ENCODE measurements at places on chromosomes 4 and X. TPM values are rescaled to one million over a fixed set of nuclear protein-coding genes. Genes with fewer than 3 reads are reported as not detected.
A peak's percentile ranks its signal among the peaks of the same experiment; 100 is the strongest.

GRCh38 chrX:82092307-82092706 lies 890.4 kb downstream of the SH3BGRL start:
- DNase-seq: no peak

DNA sequence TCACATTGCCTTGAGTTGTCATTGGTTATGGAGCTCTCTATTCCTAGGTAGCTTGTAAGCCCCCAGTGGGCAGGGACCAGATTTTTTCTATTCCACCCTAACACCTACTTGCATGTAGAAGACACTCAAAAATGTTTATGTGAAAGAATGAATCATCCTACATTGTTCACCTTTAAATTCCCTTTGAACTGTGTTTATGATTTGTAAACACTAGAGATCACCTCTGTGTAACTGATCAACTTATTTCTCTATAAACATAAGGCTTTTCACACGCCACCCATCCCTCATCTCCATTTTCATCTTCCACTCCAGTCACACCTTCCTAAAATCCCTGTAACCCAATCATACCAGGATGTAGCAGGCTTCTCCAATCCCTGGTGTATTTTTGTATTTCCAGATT lies 142.6 kb upstream of the LEF1 start:
- no peak for DNase-seq

DNA sequence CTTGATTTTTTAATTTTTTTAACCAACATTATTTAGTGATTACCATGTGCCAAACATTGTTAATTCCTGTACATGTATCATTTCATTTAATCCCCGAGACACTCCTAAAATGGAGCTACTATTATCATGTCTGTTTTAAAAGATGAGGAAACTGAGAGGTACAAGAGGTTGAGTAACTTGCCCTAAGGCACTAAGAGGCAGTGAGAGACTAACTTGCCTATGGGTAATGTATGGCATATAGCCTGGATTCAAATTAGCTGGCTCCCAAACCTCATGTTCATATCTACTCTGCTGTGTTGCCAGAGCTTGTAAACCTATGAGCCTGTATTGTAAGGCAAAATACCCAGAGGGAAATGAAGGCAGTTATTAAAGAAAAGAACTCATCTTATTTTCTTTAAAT lies 443.6 kb downstream of the IL15 start:
- no peak for DNase-seq

DNA sequence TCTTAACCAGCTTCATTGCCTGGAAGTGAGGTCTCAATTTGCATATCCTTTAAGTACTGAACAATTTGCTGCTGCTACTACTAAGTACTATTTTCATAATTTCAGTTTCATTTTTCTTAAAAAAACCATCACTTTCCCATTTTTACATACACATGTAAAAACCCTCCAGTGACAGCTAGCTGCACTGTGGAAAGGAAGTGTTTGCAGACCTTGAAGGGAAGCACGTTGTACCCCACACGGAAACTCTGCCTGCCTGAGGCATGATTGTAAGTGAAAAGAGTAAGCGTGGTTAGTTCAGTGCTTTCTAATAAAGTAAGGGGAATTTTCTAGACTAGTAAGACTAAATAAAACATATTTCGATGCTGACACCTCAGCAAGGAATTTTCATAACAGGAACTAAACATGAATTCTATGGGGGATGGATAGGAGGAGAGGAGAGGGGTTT lies 103.6 kb downstream of the RAPGEF2 start:
- DNase-seq: no peak

GRCh38 chr4:95362906-95363558 lies 185.7 kb downstream of the UNC5C start:
- peak; percentile 19 for DNase-seq

DNA sequence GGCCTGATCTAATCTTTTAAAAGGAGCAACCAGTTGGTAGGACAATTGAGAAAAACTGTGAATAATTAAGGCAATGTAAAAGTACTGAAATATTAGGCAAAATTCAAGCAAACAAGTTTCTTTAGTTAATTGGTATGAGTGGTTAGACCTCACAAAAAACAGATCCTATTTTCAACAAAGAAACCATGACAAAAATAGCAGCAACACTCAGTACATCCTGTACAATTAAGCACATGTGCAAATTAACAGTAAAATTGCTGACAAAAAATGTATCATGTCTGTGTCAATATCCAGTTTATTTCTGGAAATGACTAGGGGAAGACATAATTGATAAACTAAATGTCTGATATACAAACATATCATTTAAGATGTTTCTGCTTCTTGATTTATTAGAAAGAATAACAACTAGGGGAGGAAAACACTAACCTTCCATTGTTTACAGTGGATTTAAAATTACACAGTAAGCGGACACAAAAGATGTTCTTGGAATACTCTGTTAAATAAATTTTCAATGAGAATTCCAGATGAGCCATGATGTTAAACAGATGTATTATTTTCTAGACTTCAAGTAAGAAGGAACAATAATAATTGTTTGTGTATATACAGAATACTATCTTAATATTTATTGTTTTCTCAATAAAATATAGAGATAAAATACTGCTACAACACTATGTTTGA lies 638.9 kb downstream of the SPRY1 start:
- DNase-seq: no peak

DNA sequence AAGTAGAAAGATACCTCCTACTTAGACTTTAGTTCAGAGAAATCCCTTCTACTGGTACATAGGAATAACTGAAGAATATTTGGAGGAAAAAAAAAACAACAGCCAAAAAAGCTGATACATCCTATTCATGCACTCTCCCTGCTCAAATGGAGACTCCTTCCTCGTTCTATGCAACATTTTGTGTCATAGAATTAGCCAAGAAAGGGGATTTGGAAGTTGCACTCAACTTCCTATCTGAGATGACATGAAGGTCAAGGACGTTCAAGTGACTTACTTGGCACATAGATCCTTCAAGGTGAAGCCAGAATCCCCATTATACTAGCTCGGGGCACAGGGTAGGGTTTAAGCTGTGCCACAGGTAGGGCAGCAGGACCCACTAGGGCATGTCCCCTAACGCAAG lies 56.2 kb upstream of the S100G start:
- DNase-seq: no peak

The ATP8A1 gene
- total RNA-seq: 19.1 TPM

The ASB9 gene
- total RNA-seq: 3.6 TPM

Data from colonic mucosa (tissue), 4 donors.